Myocyte (in vitro differentiated cells): ENCODE measurements at places on chromosomes 1 and 21. TPM values are rescaled to one million over a fixed set of nuclear protein-coding genes. Genes with fewer than 3 reads are reported as not detected.
A peak's percentile ranks its signal among the peaks of the same experiment; 100 is the strongest.

The RNU1-3 gene
- not detected in 2 replicates for total RNA-seq

GRCh38 chr1:223670458-223671159 lies 5.1 kb upstream of the CAPN8 start:
- peak; percentile 19 for DNase-seq

GRCh38 chr1:19315378-19316198 lies 3.5 kb downstream of the SLC66A1 start:
- DNase-seq, result peak; percentile 16

DNA sequence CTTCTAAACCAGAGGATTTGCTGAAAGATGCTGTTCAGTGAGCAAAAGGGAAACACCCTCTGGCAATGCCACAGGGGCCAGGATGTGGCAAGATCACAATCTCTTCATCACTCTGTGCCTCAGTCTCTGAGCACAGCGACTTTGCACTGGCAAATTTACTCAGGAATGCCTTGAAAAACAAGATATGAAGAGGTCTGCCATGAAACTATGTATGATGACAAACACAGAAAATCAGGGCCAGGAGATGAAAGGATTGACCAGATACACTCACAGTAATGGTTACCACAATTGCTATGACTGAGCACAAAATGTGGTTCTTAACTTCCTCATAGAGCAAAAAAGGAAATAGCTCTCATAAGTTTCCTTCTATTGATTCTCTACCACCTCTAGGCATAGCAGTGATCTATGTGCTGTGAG lies 5.8 kb downstream of the TTC13 start:
- DNase-seq, result no peak

DNA sequence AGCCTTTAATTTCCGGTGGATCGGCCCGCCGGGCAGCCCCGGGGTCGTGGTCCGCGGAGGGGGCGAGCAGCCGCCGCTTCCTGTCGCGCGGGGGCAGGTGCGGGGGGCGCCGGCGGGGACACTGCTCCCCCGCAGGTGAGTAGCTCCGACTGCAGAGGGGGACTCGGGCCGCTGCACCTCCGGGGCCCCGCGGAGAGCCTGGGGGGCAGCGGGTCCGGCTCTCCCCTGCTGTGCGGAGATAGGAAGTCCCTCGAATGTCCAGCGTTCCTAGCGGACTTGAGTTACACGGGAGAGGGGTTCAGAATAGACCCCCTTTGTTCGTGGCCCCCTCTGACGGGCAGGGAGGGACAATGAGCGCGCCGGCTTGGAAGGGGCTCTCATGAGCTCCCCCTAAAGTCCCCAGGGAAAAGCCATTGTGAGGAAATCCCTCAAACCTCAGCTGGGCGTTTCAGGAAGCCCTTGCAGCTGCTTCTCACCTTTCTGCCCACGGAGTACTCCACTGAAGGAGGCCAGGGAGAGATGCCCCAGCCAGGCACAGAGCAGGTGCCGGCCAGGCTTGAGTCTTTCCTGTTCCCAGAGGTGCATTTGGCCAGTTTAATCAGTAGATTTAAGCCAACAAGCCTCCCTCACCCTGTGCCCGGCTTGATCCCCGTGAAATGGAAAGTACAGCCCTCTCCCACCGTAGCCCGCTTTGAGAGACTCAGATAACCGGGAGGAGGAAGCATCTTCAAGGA lies 925 bp downstream of the PDE9A start:
- no peak for DNase-seq

GRCh38 chr1:201307231-201307630 lies 23.9 kb downstream of the PKP1 start:
- DNase-seq, result peak; percentile 50

GRCh38 chr1:69163241-69163640 lies 404.5 kb upstream of the LRRC7 start:
- DNase-seq, result no peak

The RAD54L gene
- 0.52 and 0.59 TPM in 2 replicates for total RNA-seq

GRCh38 chr1:53590104-53590503 lies 130.9 kb downstream of the DMRTB1 start:
- DNase-seq, result no peak

The KISS1 gene
- total RNA-seq, result 10.6 and 19.3 TPM in 2 replicates

GRCh38 chr1:41020654-41021053 lies 871 bp downstream of the SLFNL1 start:
- DNase-seq, result no peak

- DNase-seq, result peak; percentile 89
These were observed 583 bp downstream of the MEF2D start for GRCh38 chr1:156499842-156500542.

The ERICH3 gene
- total RNA-seq, result not detected in 2 replicates

The YTHDF2 gene
- total RNA-seq, result 59.5 and 66.6 TPM in 2 replicates

The C1orf167 gene
- total RNA-seq, result 4.8 and 5.1 TPM in 2 replicates

GRCh38 chr1:40338745-40339419 lies 21.8 kb upstream of the COL9A2 start:
- peak; percentile 81 for DNase-seq

DNA sequence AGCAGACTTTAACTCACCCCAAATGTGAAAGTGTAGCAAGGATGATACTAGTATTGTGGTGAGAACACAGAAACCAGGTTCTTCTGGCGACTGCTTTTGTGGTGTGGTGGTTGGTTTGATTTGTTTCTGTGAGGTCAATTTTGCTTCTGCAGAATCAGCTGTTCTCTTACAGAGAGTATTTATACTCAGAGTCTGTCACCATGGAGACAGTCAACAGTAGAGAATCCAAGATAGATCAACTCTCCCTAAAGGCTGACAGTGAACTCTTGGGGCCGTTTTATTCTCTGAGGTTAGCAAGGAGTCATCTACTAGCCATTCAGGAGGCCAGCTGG lies at the start of gene CFAP107:
Gene CFAP107, plus strand, starts transcription at position 209 of the 332 bp plus-strand sequence. CDS start 231 bp downstream, outside the sequence.
- peak; percentile 49 for DNase-seq

DNA sequence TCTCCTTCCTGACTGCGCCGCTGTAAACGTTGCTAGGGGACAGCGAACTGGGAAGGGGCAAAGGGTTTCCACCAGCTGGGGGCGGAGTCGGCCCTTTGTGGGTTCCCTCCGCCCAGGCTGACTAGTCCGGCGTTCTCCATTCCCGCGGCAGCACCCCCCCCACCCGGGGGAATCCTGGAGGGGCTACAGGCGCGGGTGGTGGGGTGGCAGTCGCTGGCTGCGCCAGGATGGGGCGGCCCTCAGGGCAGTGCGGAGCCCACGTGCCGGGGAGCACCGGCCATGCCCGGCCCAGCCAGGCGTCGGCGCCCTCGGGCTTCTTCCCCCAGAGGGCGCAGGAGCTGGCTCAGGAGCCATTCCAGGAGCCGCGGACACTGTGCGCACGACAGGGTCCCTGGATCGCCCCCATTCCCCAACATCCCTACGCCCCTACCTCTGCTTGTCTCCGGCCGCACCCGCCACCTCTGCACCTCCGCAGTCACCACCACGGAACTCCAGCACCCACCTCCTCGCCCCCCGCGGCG lies 476 bp downstream of the BATF3 start:
- DNase-seq, result peak; percentile 41

- DNase-seq, result peak; percentile 82
These were observed 88.2 kb downstream of the IARS2 start for GRCh38 chr1:220182111-220182510.

The CYP4Z1 gene
- total RNA-seq, result not detected in 2 replicates

DNA sequence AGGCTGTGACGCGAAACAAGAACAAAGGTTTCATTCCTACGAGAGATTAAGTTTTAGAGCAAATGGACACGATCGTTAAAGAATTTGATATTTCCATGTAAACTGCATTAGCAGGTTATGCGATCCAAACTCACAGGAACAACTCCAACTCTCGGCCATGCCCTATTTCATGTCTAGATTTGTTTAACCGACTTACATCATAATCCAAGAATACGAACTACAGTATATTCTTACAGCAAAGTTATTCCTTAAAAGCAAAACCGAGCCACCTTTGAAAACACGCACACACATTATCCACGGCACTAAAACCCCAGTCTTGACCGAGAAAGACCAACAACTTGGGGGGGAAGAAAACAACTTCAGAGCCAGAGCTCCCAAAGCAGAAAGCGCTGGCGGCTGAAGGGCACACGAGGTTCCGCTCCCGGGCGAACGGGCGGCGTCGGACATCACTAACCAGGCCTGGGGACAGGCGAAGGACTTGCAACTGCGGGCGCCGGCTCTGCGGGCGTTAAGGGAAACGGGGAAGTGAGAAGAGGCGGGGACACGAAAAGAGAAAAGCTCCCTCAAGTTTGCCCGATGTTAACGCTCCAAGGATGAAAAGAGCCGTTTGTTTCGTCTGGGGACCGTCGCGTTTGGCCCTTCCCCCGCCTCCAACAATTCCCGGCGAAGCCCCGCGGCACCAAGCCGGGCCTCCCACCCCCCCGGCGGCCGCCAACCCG lies 690 bp downstream of the B3GALNT2 start:
- peak; percentile 64 for DNase-seq

- DNase-seq, result no peak
These were observed 310.3 kb upstream of the VAMP3 start for GRCh38 chr1:7460807-7461206.

DNA sequence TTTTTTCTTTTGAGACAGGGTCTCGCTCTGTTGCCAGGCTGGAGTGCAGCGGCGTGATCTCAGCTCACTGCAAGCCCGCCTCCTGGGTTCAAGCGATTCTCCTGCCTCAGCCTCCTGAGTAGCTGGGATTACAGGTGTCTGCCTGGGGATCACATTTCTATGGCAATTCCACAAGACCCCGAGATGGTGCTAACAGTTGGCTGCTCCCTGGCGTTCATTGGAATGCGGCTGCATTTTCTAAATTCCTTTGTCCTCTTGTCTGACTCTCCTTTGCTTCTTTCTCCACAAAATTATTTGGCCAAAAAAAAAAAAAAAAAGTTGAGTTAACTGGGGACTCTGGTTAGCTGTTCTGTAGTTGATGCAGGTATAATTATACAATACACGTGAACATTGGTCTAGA lies 176.4 kb downstream of the ETS2 start:
- no peak for DNase-seq

DNA sequence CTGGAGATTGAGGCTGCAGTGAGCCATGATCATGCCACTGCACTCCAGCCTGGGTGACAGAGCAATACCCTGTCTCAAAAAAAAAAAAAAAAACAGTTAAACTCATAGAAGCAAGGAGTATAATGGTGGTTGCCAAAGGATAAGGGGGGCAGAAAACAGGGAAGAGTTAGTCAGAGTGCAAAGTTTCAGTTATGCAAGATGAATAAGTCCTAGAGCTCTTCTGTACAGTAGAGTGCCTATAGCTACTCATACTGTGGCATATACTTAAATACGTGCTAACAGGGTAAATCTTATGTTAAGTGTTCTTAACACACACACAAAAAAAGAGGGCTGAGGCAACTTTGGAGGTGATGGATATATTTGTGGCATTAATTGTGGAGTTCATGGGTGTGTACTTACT lies 75.6 kb upstream of the COA6 start:
- DNase-seq, result no peak

DNA sequence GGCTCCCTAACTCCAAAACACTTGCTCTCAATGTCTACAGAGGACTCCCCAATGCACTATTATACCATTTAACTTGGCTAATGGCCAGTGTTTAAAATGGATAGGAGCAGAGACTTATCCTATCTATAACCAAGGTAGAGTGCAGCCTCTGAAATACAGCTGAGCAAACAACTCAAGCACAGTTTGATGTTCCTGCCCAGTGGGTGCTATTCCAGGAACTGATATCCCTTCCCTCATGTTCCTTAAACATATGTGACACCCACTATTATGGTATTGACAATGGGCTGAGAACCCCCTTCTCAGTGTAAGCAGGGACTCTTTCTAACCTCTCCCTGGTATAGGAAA lies 51.7 kb downstream of the SH3GLB1 start:
- no peak for DNase-seq

- DNase-seq, result no peak
These were observed 228.3 kb upstream of the PKN2 start for GRCh38 chr1:88455621-88456256.

DNA sequence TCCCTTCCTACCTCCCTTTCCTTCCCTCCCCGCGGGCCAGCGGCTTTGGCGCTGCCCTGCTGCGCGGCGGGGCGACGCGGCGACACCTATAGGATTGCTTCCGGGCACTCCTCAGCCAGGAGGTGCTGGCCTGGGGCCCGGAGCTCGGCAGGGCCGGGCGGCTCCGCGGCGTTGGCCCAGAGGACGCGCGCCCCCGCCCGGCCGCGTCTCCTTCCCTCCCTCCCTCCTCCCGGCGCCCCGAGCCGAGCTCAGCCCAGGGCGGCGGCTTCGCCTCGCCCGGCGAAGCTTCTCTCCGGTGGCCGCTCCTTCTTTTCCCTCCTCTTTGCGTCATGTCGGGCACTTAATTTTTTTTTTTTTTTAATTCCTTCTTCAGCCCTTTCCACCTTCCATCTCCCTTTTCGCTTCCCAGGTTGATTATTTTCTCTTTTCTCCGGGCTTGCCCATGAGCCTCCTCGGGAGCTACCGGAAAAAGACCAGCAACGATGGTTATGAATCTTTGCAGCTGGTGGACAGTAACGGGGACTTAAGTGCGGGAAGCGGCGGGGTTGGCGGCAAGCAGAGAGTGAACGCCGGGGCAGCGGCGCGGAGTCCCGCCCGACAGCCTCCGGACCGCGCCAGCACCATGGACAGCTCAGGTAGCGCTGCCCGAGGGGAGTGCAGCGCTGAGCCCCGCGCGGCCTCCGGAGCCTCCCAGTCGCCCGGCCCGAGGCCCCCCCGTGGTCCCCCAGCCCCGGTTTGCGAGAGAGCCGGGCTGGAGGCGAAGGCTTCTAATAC lies at the start of gene DNAJC6:
Gene DNAJC6, plus strand, starts transcription at position 240 of the 774 bp plus-strand sequence. Its CDS starts 203 bp downstream, at position 443.
- DNase-seq, result peak; percentile 88
